Suppressor macrophage treated with lipopolysaccharide for 1 hour (primary cell): ENCODE measurements at places on chromosomes 13 and 19.

DNA sequence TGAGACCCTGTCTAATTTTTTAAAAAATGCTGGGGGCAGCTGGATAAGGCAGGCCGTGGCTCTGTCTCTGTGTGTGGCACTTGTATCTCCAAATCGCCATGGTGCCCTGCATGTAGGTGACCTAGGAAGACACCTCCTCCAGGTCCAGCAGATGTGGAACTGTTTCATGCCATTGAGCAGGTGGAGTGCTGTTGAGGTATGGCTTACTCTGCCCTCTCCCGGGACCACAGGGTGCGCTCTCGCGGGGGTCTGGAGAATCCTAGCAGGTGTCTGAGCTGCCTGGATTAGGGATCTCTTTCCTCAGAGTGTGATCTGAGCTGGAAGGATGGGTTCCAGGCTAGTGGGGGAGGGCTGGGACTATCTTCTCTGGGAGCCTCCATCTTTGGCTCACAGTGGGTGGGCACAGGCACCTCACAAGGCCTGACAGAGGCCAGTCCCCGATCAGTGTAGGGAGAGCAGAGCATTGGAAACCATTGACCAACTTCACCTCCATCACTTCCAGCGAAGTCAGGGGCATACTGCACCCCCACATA, 67.7 kb upstream of the TM9SF2 start:
- DNase-seq = no peak

GRCh38 chr13:46598140-46598819, 45.3 kb downstream of the LRCH1 start:
- DNase-seq = peak; percentile 74

- DNase-seq = peak; percentile 36
Measured at GRCh38 chr13:26236296-26236695, 14.2 kb upstream of the RNF6 start.

DNA sequence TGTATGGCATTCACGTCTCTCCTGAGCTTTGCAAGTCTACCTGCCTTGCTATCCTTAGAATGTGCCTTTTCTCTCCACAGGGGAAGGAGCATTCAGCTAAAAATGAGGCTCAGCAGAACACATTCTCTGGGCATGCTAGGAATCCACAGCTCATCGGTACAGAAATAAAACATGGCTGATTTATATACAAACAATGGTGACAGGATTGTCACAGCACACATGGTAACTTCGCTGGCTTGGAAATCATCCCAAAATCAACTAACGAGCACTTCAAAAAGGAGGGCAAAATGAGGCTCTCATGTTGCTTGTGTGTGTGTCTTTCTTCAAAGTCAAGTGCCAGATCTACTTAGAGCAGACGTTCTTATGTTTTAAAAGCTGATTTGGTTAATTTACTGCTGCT, 373.0 kb downstream of the FGF14 start:
- DNase-seq = no peak

DNA sequence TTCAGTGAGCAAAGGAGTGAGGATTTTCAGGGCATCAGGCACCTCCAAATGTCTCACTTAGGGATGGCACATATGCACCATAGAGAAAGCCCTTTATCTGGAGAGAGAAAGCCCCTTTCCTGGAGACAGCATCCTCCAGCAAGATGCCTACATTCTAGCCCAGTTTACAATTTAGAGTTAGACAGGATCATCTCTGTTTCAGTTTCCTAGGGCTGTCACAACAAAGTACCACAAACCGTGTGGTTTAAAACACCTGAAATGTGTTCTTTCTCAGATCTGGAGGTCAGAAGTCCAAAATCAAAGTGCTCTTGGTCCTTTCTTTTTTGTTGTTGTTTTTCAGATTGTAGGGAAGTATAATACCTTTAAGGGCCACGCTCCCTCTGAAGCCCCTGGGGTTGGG, 61.8 kb downstream of the MBNL2 start:
- no peak for DNase-seq

GRCh38 chr19:58003174-58003828, 681 bp upstream of the ZNF606 start:
- no peak for DNase-seq

DNA sequence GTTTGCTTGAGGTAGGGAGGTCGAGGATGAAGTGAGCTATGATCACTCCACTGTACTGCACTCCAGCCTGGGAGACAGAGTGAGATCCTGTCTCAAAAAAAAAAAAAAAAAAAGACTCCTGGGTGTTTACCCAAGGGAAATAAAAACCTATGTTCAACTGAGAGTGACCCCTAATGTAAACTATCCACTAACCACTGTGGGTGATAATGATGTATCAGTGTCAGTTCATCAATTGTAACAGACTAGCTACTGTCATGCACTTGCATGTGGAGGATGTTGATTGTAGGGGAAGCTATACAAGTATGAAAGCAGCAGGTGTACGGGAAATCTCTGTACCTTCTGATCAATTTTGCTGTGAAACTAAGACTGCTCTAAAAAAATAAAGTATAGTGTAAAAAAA, 2.6 kb upstream of the CIB3 start:
- no peak for DNase-seq

DNA sequence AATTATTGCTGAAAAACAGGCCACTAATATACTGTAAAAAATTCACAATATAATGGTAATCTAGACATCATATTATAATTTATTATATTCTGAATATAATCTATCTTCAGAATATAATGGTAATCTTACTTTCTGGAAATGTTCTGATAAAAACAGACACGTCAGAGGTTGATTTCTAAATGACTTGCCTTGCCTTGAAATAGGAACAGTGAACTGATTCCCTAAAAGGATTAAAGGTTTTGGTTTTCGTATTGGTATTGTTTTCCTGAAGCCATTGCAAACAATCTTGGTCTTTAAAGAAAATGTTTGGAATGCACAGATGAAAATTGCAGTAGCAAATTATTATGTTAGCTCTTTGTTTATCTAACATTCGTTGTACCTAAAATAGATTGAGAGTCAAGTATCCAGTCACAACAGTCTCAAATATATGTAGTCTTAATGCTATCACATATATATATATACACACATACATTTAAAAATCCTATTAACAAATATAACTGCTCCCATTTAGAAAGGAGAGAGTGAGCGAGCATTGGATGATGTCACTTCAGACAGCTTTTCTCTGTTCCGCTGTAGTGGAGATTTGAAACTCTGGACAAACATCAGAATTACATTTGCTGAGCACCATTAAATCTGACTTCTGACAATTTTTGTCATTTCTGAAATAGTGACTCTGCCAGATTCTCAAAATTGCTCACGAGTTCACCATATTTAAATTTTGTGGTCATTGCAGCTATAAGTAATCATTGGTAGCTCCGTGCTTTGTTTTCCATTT, 1.7 kb downstream of the ITM2B start:
- peak; percentile 36 for DNase-seq

GRCh38 chr19:6406401-6406800, 13.4 kb upstream of the GTF2F1 start:
- peak; percentile 61 for DNase-seq

DNA sequence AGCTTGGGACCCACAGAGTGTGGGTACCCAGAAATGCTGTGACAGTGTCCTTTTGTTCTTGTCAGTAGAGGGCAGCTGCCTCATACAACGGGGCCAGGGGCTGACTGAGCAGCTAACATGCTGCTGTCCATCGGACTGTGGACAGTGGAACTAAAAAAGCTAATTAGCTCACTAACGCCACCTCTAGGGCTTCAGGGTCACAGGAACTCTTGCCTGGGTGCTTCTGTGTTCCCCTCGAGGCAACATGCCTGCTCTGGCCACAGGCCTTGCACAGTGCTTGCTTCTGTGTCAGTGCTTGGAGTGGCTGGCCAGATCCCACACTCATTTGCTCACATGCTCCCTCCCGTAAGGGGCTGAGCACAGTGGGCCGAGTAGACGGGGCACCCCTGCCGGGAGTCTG, 377.0 kb downstream of the OLFM4 start:
- no peak for DNase-seq

DNA sequence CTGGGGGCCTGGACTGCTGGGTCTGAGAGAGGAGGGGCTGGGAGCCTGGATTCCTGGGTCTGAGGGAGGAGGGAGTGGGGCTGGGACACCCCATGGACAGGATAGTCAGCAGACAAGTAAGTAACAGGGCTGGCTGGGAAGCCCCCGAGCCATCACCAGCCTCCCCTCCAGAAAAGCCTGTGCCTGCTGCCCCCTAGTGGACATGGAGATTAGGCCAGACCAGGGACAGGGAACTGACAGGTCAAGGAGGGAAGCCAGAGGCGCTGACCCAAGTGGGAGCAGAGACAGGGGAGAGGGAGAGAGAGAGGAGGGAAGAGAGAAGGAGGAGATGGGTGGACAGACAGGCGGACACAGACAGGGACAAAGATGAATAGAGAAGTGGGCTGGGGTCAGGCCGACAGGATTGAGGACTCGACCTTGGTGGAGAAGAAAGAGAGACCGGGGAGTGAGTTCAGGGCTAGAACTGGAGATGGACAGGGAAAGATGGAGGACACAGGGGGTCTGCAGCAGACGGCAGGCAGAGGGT, 6.7 kb upstream of the ERFL start:
- DNase-seq = peak; percentile 82

- DNase-seq = no peak
Measured at GRCh38 chr19:29378543-29379080, 147.2 kb upstream of the VSTM2B start.

DNA sequence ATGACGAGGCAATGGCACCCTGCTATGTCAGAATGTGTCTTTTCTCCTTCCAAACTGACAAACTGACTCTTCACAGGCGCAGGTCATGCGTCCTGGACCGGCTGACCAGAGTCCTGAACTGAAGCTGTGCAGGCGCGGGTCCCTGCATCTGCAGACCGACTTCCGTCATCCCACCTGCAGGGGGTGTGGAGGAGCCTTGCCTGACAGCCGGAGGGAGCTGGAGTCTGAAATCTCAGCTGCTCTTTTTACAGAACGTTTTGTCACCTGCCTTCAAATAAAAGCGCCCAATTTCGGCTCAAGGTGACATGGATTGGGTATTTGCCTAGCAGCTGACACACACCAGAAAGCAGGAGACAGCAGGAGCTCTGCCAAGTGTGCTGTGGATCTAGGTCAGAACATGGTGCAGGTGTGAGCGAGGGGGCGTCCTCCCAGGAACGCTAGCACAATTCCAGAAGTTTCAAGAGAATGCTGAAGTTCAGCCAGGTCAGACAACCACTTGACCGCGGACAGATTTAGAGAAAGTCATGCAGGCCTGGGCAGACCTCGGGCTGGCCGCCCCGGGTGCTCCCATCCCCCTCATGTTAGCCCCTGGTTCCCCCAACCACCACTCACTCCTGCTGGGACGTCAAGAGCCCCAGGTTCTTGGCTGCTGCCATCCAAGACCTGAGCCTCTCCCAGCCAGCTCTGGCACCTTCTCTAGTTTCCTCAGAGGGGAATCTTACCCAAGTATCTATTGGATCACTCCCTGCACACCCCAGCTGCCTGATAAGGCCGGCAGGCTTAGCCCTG, 32.8 kb downstream of the ELL start:
- no peak for DNase-seq

DNA sequence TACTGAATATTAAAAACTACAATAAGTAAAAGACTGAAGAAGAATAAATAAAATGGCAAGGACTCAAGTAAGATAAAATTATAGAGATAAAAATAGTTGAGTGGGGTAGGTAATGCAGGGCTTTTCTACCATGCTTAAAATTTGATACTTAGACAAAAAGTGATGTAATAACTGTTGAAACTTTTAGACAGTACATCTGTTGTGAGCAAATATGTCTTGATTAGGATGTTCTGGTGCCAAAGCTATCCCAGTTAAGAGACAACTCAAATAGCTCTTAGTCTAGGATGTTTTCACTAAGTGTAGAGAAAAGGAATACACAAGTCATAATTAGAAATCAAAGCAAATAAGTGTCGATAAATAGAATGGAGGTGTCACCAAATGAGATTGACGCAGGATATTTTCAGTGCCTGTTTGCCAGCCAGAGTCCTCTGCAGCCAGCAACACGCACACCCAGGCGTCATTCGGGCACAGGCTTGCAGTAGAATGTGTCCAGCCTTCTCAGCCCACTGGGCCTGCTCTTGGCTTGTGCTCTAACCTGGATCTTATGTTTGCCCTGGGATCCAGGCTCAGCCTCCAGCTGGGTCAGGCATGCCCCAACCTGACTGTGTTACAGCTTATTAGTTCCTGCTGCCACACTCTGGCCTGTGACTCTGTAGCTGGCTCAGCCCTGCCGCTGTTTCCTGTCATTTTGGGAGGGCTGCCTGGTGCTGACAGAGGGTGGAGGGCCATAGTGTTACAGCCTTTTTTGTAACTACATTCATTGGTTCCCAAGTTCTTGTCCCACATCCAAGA, 766.2 kb downstream of the PCDH17 start:
- no peak for DNase-seq

- no peak for DNase-seq
Measured at GRCh38 chr19:16944626-16945363, 56.0 kb downstream of the F2RL3 start.

DNA sequence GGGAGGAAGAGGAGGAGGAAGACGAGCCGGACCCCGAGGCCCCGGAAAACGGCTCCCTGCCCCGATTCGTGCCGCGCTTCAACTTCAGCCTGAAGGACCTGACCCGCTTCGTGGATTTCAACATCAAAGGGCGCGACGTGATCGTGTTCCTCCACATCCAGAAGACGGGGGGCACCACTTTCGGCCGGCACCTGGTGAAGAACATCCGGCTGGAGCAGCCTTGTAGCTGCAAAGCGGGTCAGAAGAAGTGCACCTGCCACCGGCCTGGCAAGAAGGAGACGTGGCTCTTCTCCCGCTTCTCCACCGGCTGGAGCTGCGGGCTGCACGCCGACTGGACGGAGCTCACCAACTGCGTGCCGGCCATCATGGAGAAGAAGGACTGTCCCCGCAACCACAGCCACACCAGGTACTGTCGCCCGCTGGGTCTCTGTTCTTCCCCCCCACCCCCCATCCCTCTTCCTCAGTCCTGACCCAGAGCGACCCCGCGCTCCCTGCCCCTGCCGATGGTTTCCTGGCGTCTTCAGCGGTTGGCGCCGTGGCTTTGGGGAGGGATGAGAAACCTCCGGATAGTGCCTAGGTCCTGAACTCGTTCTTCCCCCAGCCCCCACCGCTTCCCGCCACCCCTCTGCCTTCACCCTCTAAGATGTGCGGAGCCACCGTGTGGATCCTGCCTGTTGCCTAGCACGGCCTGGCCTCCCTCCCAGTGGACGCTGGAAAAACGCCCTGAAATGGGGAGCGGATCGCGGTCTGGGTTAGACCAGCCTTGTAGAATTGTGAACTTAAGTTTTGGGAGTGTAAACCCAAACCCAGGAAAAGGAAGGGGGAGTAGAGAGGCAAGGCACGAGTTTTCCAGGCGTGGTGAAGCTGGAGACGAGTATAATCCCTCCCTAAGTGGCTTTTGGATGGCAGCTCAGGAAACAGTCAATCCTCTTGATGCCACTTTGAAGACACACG, 1.5 kb downstream of the HS6ST3 start:
- no peak for DNase-seq
